Cardiac muscle cell (in vitro differentiated cells and primary cell): ENCODE measurements at places on chromosomes 3 and 15. TPM values are rescaled to one million over a fixed set of nuclear protein-coding genes. Genes with fewer than 3 reads are reported as not detected.

GRCh38 chr3:28125342-28125741 lies 116.1 kb upstream of the CMC1 start:
- H3K27ac ChIP-seq: no peak overlapping the region
- H3K36me3 ChIP-seq: no peaks in the 10 kb centered on the region
- no peak for DNase-seq
- H3K4me3 ChIP-seq: no peak overlapping the region

- peaks cover 10% of the 10 kb centered on the region for H3K4me1 ChIP-seq
- peaks cover 35% of the 10 kb centered on the region for H3K36me3 ChIP-seq
- no peaks in the 10 kb centered on the region for H3K27me3 ChIP-seq
- H3K27ac ChIP-seq: peak overlapping the region; percentile 44
Measured at GRCh38 chr3:49017229-49017970, 980 bp downstream of the DALRD3 start.

DNA sequence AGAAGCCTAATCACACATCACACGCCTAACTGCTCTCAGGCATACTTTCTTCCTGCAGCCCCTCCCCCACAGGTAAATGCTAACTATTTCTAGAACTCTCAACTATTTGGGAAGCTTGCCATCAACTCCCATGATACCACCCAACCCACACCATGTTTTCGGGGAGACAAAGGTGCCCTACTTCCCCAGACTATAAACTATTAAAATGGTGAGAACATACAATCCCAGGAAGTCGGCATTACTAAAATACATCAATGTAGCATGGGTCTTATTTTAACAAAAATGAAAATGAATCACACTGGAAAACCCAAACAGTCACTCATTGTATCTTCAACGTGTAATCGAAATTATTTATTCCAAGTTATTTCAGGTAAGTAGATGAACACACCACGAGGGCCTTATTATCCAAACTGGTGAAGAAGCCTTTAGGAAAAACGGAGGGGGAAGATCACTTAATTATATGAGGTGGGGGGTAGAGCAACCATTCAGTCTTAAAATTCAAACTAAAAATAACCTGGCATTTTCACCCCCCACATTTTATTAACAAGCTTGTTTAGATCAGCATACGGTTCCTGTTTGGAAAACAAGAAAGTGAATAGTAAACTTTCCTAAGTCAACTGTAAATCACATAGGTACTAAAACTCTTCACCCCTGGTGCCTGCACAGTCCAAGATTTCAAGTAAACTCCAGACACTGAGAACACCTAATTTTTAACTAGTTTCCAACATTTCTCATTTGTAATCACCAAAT lies 1.9 kb downstream of the TBL1XR1 start:
- H3K4me1 ChIP-seq: peaks cover 21% of the 10 kb centered on the region
- peak; percentile 61 for DNase-seq
- H3K4me3 ChIP-seq: peak overlapping the region; percentile 99
- no peaks in the 10 kb centered on the region for H3K27me3 ChIP-seq
- no peaks in the 10 kb centered on the region for H3K36me3 ChIP-seq

- no peaks in the 10 kb centered on the region for H3K36me3 ChIP-seq
- no peak for DNase-seq
- H3K4me1 ChIP-seq: peaks cover 62% of the 10 kb centered on the region
- H3K4me3 ChIP-seq: no peak overlapping the region
- H3K27ac ChIP-seq: peak overlapping the region; percentile 97
- no peaks in the 10 kb centered on the region for H3K27me3 ChIP-seq
Measured at GRCh38 chr3:53671192-53671960, 174.8 kb downstream of the CHDH start.

The NUP210 gene
- total RNA-seq: 24.2 and 41.9 TPM in 2 replicates

DNA sequence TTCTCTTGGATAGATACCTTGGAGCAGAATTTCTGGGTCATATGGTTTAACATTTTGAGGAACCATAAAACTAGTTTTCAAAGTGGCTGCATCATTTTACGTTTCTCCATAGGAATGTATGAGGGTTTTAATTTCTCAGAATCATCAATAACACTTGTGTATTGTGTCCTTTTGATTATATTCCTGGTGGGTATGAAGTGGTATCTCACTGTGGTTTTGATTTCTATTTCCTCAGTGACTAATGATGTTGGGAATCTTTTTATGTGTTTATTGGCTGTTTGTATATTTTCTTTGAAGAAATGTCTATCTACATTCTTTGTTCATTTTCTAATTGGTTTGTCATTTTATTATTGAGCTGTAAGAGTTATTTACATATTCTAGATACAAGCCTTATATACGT lies 28.8 kb downstream of the CDIN1 start:
- H3K27ac ChIP-seq: no peak overlapping the region
- no peaks in the 10 kb centered on the region for H3K27me3 ChIP-seq
- peaks cover 71% of the 10 kb centered on the region for H3K4me1 ChIP-seq
- H3K4me3 ChIP-seq: no peak overlapping the region
- no peaks in the 10 kb centered on the region for H3K36me3 ChIP-seq

The CTXN2 gene
- total RNA-seq: not detected in 2 replicates

DNA sequence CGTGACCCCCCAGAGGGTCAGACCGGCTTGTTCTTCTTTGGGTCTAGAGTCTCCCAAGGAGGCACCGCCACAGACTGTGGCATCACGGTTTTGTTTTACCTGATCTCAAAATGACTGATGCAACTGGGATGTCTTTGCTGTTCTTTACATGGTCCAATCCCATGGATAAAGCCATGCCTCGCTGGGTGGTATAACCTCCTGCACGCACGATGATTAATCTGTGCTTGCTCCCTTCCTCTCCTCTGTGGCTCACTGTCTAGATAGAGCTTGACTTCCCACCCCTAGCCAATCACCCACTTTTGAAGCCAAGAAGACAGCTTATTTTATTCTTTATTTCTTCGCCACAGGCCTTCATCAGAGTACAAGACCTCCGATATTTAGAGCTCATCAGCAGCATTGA lies 36.6 kb upstream of the RHO start:
- H3K27ac ChIP-seq: no peak overlapping the region
- H3K27me3 ChIP-seq: no peaks in the 10 kb centered on the region
- H3K36me3 ChIP-seq: no peaks in the 10 kb centered on the region
- H3K4me3 ChIP-seq: no peak overlapping the region
- H3K4me1 ChIP-seq: peaks cover 9% of the 10 kb centered on the region

GRCh38 chr3:59374091-59374817 lies 324.4 kb upstream of the CFAP20DC start:
- DNase-seq: no peak
- peaks cover 14% of the 10 kb centered on the region for H3K4me1 ChIP-seq
- H3K4me3 ChIP-seq: no peak overlapping the region
- H3K27me3 ChIP-seq: no peaks in the 10 kb centered on the region

GRCh38 chr3:187623285-187623814 lies 46.8 kb downstream of the SST start:
- no peak overlapping the region for H3K4me3 ChIP-seq
- no peak overlapping the region for H3K27ac ChIP-seq
- H3K4me1 ChIP-seq: peaks cover 14% of the 10 kb centered on the region
- no peak for DNase-seq
- H3K36me3 ChIP-seq: no peaks in the 10 kb centered on the region

The TMCO5A gene
- not detected in 2 replicates for total RNA-seq

The TRIM42 gene
- not detected in 2 replicates for total RNA-seq

GRCh38 chr3:122063908-122064307 lies 8.7 kb downstream of the CD86 start:
- no peak for DNase-seq
- no peaks in the 10 kb centered on the region for H3K27me3 ChIP-seq
- no peak overlapping the region for H3K27ac ChIP-seq

- no peaks in the 10 kb centered on the region for H3K4me1 ChIP-seq
- no peak for DNase-seq
- H3K27ac ChIP-seq: no peak overlapping the region
Measured at GRCh38 chr3:98326945-98327344, 26.7 kb upstream of the OR5K4 start.

DNA sequence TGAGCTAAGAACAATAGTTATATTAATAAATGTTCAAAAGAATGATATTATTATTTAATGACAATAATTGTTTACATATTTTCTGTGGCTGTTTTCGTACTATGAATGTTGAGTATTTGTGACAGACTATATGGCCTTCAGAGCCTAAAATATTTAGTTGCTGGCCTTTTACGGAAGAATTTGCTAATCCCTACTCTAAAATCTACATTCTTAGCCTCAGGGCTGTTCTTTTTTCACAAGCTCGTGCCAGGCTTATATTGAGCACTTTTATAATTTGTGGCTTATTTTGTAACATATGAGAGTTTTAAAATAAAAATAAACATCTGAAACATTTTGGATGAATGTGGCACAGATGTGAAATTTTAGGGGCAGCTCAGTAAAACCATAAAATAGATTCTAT lies 79.9 kb downstream of the KCNH8 start:
- H3K4me3 ChIP-seq: no peak overlapping the region
- DNase-seq: no peak
- no peaks in the 10 kb centered on the region for H3K4me1 ChIP-seq

DNA sequence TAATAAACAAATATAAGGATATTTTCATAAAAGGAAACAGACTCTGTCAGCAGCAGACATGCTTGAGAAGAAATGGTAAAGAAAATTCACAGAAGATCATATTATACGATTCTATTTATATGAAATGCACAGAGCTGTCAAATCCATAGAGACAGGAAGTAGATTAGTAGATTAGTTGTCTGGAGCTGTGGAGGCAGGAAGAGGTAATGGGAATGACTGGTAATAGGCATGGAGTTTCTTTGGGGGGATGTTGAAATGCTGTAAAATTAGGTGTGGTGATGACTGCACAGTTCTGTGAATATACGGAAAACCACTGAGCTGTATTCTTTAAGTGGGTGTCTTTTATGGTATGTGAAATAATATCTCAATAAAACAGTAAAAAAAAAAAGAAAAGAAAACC lies 35.3 kb downstream of the CEP152 start:
- H3K36me3 ChIP-seq: no peaks in the 10 kb centered on the region
- H3K4me3 ChIP-seq: no peak overlapping the region
- no peaks in the 10 kb centered on the region for H3K4me1 ChIP-seq
- H3K27ac ChIP-seq: no peak overlapping the region
- no peak for DNase-seq
- no peaks in the 10 kb centered on the region for H3K27me3 ChIP-seq

The ITIH1 gene
- total RNA-seq: not detected in 2 replicates

- DNase-seq: no peak
- H3K27me3 ChIP-seq: no peaks in the 10 kb centered on the region
- no peak overlapping the region for H3K27ac ChIP-seq
- H3K4me3 ChIP-seq: no peak overlapping the region
Measured at GRCh38 chr15:48049736-48050135, 71.1 kb upstream of the SLC24A5 start.

DNA sequence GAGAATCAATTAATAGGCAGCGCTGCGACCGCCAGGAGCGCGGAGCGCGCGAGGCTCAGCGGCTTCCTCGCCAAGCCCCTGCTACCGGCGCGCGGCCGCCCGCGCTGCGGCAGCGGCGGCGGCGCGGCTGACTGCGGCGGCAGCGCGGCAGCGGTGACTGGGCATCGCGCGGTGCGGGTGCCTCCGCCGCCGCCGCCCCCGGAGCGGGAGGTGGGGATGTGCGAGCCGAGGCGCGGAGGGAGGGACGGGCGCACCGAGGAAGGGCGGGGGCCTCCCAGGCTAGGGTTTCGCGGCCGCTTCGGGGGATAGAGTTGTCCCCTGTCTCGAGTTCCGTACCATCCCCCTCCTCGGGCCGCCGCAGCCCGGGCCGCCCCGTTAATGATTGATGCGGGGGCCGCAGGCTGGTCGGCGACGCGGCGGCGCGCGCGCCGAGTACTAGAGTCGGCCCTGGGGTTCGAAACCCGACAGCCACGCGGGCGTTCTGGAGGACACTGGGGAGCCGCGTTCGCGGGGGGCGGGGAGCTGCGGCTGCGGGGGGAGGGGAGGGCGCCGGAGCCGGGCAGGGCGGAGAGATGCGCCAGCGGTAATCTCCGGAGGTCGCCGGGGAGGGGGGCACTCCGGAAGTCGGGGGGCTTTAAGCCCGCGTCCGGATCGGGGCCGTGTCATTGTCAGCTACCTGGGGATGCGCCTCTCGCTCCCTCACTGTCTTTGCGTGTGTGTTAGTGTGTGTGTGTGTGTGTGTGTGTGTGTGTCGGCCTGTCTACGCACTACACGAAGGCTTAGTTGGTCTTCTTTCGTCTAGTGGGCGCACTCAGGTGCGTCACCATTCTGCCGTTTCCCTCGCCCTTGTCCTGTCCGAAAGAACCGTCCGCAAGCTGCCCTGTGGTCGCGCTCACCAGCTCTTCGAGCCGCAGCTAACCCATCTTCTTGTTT lies at the start of gene PAQR9:
PAQR9 (minus strand) TSS at position 159 of the 933 bp plus-strand sequence. CDS start 338 bp downstream, outside the sequence.
- no peaks in the 10 kb centered on the region for H3K4me1 ChIP-seq
- H3K27me3 ChIP-seq: peaks cover 30% of the 10 kb centered on the region
- DNase-seq: peak; percentile 24
- peak within 1 kb of the TSS; percentile 46 for H3K4me3 ChIP-seq
- H3K36me3 ChIP-seq: no peaks in the 10 kb centered on the region
- H3K27ac ChIP-seq: no peak within 1 kb of the TSS

- no peaks in the 10 kb centered on the region for H3K27me3 ChIP-seq
- H3K27ac ChIP-seq: no peak overlapping the region
- no peaks in the 10 kb centered on the region for H3K4me1 ChIP-seq
- no peak overlapping the region for H3K4me3 ChIP-seq
Measured at GRCh38 chr3:99658274-99658673, 19.9 kb downstream of the COL8A1 start.

DNA sequence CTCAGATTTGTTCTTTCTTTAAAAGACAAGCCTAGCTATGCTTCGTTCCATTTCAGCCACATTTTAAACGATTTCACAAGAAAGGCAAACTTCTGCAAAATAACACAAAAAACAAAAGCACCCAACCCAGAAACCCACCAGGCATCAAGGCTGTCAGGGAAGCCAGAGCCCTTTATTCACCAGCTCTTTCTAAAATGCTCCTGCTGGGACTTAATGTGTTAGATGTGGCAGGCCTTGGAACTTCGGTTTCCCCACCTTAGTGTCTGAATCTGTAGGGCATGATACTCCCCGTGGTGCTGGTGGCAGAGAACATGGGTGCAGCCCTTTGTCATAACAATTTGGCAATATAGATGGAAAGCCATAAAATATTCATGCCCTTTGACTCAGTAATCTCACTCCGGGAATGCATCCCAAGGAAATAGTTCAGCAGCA lies 56.8 kb upstream of the LCTL start:
- H3K27ac ChIP-seq: peak overlapping the region; percentile 82
- no peak for DNase-seq
- peaks cover 34% of the 10 kb centered on the region for H3K4me1 ChIP-seq
- no peaks in the 10 kb centered on the region for H3K27me3 ChIP-seq

GRCh38 chr3:186124592-186124991 lies 15.7 kb upstream of the ETV5 start:
- H3K4me1 ChIP-seq: peaks cover 38% of the 10 kb centered on the region
- no peaks in the 10 kb centered on the region for H3K36me3 ChIP-seq
- H3K27ac ChIP-seq: peak overlapping the region; percentile 66
- H3K4me3 ChIP-seq: no peak overlapping the region
- no peaks in the 10 kb centered on the region for H3K27me3 ChIP-seq
- DNase-seq: no peak
